NCI-H526 treated with DMSO at 0.1 percent for 48 hours (cell line): ENCODE measurements at places on chromosomes 4 and X.

DNA sequence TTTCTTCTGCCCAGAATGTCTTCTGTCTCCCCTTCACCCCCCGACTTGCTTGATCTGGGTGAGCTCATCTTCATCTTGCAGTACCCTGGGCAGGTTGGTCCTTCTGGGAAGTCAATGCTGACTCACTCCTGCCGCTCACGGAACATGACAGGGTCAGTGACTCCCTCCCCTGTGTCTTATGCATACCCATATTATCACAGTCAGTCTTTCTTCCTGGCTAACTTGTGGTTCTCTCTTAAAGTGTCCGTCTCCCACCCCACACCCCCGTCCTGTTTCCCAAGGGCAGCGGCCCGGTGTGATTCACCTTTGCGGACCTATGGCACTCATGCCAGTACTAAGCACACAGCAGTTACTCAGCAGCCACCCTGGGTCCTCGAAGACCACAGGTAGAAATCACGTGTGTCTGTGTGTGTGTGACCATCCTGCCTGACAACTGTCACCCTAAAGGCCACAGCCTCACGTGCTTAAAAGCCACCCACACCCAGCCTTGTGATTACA is 17.7 kb downstream of the IQSEC2 start:
- DNase-seq, result no peak

GRCh38 chrX:23901805-23902204 is 5.9 kb downstream of the APOO start:
- DNase-seq, result peak; percentile 82

DNA sequence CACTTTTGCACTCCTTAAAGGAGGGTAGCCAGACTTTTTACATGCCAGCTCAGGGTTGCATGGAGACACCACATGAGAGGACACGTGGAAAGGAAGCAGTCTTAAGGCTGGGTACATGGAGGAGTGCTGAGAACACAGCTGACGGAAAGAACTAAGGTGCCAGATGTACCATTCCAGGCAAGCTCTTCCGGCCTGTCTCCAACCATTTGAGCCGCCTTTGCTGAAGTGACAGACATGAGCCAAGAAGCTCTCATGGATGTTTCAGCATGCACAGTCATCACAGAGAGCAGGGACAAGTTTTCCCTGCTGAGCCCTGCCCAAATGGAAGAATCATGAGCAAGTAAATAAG is 83.4 kb upstream of the BMP2K start:
- no peak for DNase-seq

DNA sequence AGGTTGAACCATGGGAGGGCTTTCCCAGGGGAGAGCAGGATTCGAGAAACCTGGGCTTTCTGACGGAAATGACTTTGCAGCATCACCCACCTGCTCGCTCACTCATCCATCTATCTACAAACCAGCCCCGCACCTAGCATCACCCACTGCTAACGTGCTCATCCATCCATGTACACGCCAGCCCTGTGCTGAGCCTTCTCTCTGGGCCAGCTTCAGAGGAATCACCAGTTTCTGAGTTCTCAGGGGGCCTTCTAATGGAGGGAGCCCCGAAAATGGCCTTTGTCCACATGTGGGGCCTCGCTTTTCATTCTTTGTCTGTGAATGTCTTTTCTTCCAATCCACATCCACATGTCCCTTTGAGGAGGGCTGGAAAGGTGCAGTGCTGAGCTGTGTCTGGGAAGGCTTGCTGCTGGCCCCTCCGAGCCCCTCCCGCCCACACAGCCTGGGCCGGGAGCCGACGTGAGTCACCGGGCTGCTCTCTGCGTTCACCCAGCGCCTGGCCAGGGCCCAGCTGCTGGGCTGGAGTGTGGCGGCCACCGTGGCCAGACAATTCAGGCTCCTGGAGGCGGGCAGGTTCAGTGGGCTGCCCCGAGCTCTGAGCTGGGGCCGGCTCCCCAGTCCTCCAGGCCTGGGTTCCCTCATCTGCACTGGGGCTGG is 14.7 kb downstream of the SORCS2 start:
- no peak for DNase-seq

- no peak for DNase-seq
These were observed 9.9 kb downstream of the MAGEA11 start for GRCh38 chrX:149721778-149722177.

DNA sequence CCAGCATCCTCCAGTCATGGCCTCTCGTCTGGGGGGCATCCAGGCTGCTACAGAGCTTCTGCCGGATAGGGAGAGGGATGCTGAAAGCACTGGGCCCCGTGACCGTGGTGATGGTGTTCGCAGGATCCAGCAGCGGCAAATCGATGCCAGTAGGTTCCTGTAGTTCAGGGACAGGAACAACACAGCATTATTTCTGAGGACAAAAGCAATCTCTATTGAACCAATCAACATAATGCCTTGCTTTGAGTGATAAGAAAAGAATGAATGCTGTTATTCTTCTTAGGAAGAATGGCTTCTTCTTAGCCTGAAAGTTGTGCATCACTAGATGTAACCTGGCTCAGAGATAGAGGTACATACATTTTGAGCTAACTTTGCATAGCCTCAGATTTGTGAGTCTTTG is 378.6 kb downstream of the UNC5C start:
- no peak for DNase-seq
